ENCODE measurements at places on chromosomes 5 and 9.

GRCh38 chr5:177353093-177353492 lies 1.6 kb upstream of the LMAN2 start:
- DNase-seq: no peak

DNA sequence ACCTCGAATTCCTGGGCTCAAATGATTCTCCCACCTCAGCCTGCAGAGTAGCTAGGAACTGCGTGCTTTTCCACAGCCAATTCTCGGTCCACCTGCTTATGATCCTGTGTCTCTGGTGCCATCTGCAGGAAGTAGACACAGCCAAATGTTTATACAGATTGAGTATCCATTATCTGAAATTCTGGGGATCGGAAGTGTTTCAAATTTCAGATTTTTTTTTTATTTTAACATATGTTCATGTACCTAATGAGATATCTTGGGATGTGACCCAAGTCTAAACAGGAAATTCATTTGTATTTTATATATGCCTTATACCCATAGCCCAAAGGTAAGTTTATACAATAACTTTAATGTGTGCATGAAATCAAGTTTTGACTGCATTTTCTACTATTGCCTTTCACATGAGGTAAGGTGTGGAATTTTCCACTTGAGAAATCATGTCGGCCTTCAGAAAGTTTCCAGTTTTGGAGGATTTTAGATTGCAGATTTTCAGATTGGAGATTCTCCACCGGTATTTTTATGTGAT lies 89.5 kb downstream of the ESM1 start:
- peak; percentile 63 for DNase-seq

DNA sequence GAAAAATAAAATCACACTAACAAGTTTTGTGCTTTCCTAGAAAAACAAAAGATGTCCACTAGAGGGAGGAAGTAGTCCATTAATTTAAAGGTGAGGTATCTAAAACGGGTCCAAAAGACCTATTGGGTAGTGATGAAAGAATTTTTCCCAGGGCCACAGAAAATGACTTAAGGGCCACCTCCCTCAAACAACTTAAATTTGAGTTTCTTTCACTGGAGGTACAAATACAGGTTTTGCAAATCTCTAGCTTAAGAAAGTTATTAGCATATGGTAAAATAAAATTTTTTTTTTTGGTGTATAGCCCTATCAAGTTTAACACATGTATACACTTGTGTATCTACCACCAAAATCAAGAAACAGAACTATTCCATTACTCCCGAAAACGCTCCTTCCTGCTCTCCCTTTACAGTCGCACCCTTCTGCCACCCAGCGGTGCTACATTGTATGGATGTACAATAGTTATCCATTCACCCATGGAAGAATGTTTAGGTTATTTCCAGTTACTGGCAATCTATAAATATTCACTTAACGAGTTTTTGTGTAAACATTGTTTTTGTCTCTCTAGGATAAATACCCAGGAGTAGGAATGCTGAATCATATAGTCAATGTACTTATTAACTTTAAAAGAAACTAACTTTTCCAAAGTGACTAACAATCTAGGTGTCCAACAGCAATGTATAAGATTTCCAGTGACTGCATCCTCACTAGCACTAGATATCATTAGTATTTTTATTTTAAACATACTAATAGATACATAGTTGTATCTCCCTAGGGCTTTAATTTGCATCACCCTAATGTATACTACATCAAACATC lies 21.9 kb downstream of the DEPDC1B start:
- DNase-seq: peak; percentile 61

- DNase-seq: no peak
Measured at GRCh38 chr5:132074091-132074771, 642 bp downstream of the CSF2 start.

DNA sequence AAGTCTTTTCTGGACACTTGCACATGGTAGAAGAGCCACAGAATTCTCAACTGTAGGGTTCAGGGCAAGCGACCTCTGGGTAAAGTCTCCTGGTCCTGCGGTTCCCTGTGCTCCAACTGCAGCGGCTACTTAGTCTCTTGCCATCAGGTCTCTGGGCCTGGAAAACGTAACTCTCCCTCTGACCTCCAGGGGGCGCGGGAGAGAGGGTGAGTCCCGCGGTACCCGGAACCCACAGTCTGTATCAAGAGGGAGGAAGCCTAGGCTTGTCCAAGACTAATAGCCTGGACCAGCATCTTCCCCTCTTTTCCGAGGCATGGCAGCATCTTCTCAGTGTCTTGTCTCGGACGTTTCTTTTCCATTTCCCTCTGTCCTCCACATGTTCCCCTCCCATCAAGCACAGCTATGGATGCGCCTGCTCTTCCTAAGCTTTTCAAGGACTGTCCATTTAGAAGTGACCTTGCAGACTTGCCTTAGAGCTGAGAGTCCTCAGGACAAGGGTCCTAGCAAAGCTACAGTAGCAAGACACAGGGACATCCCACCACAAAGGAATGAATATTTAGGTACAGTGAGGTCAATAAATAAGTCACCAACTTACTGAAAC lies 59.3 kb downstream of the FSTL4 start:
- peak; percentile 72 for DNase-seq

DNA sequence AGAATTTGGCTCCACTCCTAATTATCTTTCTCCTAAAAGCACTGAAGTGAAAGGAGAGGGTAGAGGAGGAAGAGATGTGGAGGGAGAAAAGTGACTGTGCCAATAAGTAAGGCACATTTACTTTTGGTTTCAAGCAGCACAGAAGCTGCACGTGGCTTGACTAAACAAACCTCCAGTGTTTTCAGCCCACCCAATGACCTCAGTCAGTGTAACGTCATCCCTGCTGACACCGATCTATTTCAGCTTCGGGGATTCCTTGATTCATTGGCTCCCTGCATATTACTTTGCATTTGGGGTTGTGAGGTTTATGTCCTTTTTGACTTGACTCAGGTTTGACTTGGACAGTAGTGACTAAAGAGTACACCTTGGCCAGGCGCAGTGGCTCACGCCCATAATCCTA lies 35.6 kb upstream of the NIM1K start:
- DNase-seq: no peak

DNA sequence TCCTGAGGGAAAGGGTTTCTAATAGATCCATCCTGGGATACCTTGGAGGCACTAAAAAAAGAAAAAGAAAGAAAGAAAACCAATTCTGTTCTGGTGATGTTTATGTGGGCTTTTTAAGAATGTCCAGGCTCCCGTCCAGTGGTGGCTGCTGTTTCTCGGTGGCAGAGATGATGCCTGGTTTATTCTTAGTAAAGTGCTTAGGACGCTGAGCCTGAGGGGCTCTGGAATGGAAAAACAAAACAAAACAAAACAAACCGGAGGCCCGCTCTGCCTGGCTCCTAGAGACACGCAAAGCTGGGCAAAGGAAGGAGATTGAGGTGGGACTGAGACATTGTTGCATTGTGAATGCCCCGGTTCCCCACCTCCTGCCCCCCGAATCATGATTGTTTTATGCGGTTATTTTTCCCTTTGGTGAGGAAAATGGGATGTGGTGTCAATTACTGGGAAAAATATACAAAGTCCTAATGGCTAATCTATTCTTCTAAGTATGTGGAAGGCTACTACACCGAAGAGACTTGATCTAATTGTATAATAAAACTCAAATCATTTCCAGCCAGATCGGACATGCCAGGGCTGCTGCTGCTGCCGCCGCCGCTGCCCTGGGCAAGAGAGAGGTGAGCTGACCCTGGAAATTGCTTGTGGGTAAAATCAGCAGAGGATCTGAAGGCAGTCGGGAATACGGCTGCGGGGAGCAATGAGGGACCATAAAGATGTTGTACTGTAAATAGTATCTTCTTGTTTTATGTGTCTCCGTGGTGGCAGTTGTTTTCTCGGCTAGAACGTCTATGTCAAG lies 644.9 kb downstream of the CCDC171 start:
- peak; percentile 25 for DNase-seq

DNA sequence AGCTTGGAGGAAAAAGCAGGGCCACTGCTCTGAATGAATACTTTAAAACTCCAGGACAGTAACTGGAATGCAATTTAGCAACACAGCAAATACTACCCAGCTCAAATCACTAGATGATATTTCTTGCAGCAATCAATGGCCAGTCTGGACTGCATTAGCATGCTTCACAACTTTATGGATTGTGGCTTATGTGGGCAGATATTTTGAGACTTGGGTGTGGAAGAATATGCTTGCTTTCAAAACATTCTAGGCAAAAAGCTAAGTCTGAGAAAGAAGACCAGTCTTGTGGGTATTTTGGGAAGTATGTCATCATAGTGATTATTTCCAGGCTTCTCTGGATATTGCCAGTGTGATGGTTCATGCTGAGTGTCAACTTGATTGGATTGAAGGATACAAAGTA lies 3.1 kb downstream of the RANBP3L start:
- DNase-seq: peak; percentile 69

GRCh38 chr9:35026671-35027070 lies 37.1 kb downstream of the DNAJB5 start:
- DNase-seq: no peak

DNA sequence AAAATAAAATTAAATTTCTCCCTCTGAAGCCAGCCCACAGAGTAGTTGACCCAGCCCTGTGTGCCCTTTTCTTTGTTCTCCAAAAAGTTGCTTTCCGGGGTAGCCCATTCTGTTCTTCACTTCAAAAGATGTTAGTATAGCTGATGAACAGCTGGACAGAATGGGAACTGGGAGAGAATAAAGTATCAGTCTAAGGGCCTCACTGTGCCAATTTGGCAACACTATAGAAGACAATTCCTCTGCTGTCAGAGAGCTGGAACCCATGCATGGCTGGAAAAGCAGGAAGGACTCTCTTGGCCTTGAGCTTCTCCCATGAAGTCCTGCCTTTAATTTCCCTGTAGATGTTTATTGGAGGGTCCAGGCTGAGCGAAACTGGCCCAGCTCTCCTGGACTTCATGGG lies 11.0 kb upstream of the TNFSF8 start:
- DNase-seq: no peak

GRCh38 chr5:134492568-134492967 lies 32.9 kb upstream of the JADE2 start:
- no peak for DNase-seq

GRCh38 chr5:173420108-173420507 lies 91.9 kb upstream of the STC2 start:
- DNase-seq: peak; percentile 69

GRCh38 chr9:116149844-116150243 lies 3.7 kb upstream of the PAPPA start:
- no peak for DNase-seq

DNA sequence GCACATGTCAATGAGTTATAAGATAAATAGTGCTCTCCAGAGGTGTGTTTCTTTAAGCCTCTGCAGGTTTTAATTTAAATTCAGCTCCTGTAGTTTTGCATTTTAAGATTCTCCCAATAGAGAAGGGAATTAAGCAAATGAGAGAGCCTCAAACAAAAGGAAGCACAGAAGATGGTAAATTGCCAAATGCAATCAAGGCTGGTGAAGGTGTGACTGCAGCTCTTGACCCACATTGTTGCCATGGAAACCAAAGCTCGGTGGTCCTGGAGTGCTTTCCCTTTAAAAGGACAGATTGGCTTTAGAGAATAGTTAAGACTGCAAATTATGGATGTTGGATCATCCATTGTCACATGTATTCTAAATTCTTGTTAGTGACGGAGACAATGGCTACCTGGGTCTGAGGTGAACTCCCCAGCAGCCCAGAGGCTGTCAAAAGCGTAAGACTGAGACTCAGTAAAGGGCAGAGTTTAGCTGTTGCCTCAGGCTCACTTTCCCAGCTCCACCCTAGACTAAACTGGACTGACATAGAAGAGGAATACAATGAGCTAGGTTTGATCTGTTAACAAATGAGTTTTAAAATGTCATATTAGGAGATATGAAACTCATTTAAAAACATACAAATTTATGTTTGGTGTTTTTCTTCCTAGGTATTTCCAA lies 12.3 kb downstream of the GAPT start:
- DNase-seq: no peak
